T-helper 2 cell (primary cell): ENCODE measurements at places on chromosomes 3 and 15.

- DNase-seq, result no peak
Measured at GRCh38 chr15:72340366-72340765, 20.4 kb upstream of the CELF6 start.

- peak; percentile 16 for DNase-seq
Measured at GRCh38 chr15:41603941-41604911, 45.2 kb downstream of the TYRO3 start.

GRCh38 chr3:180319461-180319860, 282.5 kb upstream of the TTC14 start:
- DNase-seq, result no peak

GRCh38 chr3:65945953-65946352, 92.8 kb downstream of the MAGI1 start:
- DNase-seq, result no peak

DNA sequence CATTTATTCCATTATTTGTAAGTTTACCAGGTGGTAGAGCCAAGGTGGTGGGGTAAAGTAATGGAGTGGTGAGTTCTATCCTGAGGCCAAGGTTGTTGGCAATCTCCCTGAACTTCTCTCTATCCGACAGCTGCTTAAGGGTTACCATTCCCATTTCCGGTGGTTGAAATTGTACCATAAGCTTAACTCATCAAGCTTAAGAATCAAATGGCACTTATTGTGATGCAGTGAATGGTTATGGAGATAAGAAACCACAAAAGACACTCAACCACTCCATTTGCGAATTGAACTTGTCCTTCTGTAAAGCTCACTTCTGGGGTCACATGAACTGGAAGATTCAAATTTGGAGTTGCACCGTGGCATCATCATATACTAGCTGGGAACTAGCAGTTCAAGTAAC, 287.4 kb upstream of the SLCO3A1 start:
- DNase-seq, result no peak

GRCh38 chr15:57285386-57285785, 90.9 kb upstream of the CGNL1 start:
- no peak for DNase-seq

GRCh38 chr3:142278451-142278850, 53.1 kb upstream of the GK5 start:
- DNase-seq, result no peak

- no peak for DNase-seq
Measured at GRCh38 chr15:25053000-25053815, 98.4 kb downstream of the SNRPN start.
